Urothelium cell line (cell line): ENCODE measurements at places on chromosomes 12 and 14.
A peak's percentile ranks its signal among the peaks of the same experiment; 100 is the strongest.

DNA sequence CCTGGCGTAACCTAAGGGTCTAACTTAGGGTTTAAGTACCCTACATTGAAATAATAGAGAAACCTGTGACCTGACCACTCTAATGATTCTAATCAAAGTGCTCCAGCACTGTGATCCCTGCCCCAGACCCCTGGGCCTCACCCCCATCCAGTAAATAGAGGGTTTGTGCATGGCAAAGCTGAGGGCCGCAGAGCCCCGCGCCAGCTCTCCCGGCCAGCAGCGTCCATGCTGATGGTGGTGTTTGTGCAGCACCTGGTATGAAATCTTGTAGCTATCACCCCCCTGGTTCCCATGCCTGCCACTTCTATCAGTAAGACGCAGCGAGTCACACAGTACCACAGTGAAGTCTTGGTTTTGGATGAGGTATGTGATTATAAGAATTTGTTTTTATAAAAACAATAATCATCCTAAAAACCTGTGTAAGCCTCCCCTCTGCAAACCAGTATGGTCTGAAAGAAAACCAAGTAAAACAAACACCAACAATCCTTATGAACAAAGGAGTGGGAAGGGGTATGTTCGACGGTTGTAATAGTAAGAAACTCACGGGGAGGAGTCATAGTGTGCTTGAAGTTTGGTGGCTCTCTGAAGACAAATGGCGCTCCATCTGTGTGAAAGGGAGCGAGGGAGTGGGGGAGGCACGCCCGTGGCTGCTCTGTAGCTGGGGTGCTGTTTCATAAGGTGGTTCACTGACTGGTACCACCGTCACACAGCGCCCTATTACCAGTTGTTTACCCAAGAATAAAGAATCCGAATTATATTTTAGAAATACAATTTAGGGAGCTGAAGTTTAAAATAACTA, 156.2 kb downstream of the CACNA1C start:
- no peak for DNase-seq

DNA sequence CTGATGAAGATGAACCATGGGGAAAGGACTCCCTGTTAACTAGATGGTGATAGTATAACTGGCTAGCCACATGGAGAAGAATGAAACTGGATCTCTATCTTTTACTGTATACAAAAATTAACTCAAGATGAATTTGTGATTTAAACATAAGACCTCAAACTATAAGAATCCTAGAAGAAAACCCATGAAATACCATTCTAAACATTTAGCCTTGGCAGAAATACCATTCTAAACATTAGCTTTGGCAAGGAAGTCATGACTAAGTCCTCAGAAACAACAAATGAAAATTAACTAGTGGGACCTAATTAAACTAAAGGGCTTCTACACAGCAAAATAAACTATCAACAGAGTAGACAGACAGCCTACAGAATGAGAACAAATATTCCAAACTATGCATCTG, 28.4 kb upstream of the NOVA1 start:
- DNase-seq, result no peak

- no peak for DNase-seq
Measured at GRCh38 chr14:71636076-71636475, 296.2 kb upstream of the RGS6 start.

DNA sequence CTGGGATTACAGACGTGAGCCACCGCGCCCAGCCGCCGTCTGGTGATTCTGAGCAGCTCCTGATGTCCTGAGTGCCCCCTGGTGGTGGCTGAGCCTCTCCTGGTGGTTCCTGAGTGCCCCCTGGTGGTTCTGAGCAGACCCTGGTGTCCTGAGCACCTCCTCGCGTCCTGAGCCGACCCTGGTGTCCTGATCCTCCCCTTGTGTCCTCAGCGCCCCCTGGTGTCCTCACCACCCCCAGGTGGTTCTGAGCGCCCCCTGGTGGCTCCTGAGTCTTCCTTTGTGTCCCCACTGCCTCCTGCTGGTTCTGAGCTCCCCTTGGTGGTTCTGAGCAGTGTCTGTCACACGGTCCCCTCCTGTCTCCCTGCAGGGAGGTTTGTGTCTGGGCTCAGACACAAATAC, 1304.9 kb downstream of the TMEM121 start:
- DNase-seq, result no peak

DNA sequence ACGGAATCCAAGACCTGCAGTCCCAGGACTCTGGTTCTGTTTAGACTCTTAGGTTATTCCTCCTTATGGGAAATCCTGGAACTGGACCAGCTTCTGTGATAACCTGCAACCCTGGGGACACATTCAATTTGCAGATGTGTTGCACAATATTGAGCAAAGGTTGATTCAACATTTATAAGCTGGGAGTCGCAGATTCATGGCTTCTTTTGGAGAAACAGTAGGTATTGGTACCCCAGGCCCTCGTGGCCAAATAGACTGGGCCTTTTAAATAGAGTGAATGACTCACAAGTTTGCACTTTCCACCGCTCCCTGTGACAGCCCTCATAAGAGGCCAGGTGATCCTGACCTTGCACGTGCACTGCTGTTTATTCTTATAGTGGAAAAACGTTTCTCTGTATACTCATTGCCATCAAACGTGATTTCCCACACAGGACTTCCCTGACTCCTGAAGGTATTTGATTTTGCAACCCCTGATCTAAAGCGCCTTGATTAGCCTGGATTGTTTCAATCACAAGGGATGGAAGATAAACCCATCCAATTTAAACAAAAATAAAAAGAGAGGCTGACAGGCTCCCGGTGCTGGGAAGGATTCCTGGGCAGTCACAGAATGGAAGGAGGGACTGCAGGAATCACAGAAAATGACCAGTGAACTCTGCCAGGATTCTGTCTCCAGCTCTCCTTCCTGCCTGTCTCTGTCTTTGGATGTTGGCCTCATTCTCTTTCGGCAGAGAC, 98.0 kb downstream of the VCPKMT start:
- DNase-seq, result peak; percentile 73

- DNase-seq, result peak; percentile 33
Measured at GRCh38 chr12:41663598-41664265, 475.6 kb downstream of the PDZRN4 start.

DNA sequence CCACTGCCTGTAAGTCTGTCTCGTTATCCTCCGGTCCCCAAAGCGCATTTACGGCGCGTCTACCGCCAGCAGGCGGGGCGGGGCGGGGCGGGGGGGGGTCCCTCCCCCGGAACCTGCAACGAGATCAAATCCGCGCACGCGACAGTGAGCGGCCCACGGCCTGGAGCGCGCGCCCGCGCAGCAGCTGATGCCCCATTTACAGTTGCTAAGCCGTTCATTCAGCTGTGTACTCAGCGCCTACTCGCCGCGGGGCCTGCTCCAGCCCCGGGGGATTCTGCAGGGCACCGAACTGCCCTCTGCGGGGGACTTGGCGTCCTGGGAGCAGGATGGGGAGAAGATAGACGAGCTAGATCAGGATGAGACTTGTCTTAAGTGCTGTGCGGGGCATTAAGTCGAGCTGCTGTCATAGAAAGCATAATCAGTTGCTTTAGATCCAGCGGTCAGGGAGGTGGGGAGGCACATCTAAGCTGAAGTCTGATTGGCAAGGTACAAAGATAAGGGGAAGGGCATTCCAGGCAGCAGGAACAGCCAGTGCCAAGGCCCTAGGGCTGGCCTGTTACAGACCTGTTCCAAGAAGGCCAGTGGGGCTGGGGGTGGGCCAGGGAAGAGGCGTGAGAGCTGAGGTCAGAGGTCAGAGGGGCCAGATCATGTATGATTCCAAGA, 1.4 kb upstream of the CCDC85C start:
- DNase-seq, result peak; percentile 68

DNA sequence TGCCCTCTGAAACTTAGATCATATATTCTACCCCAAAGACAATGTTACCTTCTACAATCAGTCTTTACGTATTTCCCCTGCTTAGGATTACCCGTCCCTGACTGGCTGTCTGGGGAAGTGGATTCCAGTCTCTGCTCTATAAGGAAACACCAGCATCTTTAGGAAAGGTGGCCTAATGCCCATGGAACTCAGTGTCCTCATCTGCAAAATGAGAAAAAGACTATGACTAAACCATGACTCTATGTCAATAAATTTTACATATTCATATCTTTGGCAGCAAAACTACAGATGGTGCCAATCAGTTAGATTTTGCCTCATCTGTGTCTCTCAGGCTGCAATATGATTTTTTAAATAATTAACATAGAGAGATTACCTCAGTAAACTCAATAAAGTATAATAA, 133.8 kb downstream of the ITPR2 start:
- no peak for DNase-seq

GRCh38 chr12:33795536-33795935, 226.8 kb upstream of the ALG10 start:
- DNase-seq, result peak; percentile 92

DNA sequence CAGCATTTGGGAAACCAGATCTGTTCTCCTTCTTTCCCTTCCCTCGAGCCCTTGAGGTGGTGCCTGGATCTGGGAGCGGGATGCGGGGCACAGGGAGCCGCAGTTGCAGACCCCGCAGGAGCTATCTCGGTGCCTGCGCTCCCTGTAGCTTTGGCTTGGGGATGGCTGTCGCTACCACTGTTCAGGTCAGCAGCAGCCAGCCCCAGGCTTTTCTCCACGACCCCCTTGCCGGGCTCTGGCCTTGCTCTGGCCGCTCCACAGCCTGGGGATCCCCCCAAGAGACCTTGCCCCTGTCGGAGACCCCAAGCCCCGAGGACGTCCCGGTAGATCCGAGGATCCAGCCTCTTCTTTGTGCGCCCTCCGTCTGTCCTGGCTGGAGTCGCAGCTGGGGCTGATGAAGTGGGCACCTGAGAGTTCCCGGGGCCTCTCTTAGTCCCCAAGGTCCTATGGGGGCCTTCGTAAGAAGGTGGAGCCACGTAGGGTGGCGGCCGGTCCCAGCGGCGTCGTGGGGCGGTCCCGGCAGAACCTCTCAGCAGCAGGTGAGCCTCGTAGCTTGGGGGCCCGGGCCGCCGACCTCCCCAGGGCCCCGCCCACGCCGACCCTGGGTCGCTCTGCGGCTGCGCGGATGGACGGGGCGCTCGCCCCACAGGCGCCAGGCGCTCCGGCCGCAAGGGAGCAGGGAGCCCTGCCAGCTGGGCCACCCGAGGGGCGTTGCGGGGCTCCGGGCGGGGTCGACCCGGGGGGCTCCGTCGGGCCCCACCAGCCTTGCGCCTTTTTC, 1.3 kb downstream of the DDN start:
- no peak for DNase-seq

DNA sequence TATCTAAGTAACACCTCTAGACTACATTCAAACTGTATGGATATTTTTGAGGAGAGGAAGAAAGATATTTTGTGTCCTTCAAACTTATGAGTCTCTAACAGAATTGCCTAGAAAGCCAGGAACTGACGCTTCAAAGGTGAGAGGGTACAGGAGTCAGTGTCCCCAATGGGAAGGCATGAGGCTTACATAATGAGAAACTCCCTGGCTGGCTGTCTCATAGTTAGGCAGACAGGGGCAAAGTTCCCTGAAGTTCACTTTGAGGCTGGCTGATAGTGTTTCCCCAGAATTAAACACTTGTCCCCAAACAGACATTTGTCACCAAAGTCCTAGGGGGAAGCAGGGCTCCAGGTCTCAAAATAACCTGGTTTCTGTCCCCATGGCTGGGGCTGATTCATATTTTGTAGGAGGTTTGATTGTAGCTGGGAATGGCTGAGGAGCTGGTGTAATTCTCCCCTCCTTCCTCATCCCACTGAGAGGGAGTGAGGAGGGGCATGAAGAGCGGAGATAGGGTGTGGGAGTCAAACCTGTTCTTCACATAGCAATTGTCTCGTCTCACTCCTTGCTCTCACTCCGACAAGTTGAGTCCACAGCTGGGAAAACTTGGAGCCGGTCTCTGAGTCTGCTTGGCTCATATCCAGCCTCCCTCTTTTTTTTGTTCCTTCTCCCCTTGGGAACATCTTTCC, 56.4 kb upstream of the CISTR start:
- no peak for DNase-seq

- DNase-seq, result no peak
Measured at GRCh38 chr14:61474015-61474414, 152.6 kb downstream of the PRKCH start.

GRCh38 chr12:106633451-106633823, 50.6 kb downstream of the RFX4 start:
- DNase-seq, result no peak

DNA sequence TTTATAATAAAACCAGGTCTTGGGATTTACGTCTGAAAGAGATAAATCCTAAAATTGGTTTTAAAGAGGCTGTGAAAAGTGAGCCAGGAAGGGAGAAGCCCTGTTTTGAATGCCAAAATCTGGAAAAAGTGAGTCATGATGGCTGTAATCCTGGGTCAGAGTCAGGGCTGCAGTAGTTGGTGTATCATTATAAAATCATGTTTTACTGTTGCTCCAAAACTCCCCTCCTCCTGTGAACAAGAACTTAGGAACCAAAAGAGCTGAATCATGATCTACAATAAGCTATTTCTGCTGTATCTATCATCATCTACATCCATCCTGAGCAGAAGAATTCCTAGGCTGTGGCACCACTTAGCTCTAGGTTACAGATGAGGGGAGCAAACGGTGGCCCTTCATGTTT, 79.3 kb downstream of the LMO3 start:
- peak; percentile 8 for DNase-seq

DNA sequence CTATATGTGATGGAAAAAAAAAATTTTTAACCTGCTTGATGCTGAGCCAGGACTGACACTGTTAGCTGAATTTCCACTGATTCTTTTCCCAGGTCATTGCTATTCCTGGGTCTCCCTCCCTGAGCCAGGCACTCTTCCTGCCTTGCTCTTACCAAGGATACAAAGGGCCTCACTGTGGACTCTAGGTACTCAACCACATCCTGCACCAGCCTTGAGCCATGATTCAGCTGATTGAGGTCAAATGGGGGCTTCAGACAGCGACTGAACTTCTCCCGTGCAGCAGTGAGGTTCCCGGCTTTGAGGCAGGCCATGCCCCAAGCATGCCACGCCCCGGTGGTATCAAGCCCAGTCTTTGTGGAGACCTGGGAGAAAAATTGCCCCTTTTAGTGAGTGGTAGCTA, 54.3 kb downstream of the ZFYVE26 start:
- peak; percentile 27 for DNase-seq

DNA sequence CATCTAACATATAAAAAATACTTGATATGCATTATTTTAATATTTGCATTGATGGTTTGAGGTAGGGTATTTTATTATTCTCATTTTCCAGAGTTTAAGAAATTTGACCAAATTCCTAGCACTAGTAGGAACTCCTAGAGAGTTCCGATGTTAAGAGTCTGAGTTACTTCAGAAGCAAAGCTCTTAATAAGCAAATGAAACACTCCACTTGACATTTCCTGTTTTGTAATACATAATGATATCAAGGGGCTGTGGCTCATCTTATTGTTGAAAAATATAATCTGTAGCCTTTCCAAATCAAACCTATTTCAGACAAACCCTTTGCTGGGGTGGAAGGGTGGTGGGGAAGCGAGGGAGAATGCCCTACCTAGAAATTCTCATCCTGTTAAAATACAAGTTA, 355.5 kb downstream of the DIO2 start:
- DNase-seq, result no peak

GRCh38 chr14:75307700-75308379, 29.2 kb downstream of the FOS start:
- peak; percentile 82 for DNase-seq
